ENCODE measurements at places on chromosomes 11 and 22.
A peak's percentile ranks its signal among the peaks of the same experiment; 100 is the strongest.

DNA sequence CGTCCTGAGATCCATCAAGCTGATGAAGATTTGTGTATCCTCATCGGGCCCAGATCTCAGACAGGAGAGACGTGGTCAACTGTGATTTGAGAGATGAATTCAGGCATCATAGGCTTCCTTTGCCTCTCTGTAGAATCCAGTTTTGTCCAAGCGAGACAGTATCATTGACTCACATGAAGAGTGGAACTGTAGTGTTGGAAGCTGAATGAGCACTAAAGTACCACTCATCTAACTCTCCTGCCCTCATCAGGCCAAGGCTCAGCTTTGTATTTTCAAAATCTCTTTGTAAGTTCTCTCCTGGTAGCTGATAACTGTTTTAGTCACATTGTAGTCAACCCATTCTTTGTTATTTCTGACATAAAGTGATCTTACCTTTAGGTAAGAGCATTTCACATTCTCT lies 85.1 kb downstream of the KIRREL3 start:
- no peak for DNase-seq

- no peak for DNase-seq
Measured at GRCh38 chr11:60029015-60029632, 11.1 kb upstream of the OOSP2 start.

- no peak for DNase-seq
Measured at GRCh38 chr22:44550711-44551491, 52.9 kb upstream of the RTL6 start.

- DNase-seq = no peak
Measured at GRCh38 chr11:122851366-122851966, 13.2 kb downstream of the CRTAM start.

- no peak for DNase-seq
Measured at GRCh38 chr11:13465909-13466371, 2.9 kb upstream of the BTBD10 start.

DNA sequence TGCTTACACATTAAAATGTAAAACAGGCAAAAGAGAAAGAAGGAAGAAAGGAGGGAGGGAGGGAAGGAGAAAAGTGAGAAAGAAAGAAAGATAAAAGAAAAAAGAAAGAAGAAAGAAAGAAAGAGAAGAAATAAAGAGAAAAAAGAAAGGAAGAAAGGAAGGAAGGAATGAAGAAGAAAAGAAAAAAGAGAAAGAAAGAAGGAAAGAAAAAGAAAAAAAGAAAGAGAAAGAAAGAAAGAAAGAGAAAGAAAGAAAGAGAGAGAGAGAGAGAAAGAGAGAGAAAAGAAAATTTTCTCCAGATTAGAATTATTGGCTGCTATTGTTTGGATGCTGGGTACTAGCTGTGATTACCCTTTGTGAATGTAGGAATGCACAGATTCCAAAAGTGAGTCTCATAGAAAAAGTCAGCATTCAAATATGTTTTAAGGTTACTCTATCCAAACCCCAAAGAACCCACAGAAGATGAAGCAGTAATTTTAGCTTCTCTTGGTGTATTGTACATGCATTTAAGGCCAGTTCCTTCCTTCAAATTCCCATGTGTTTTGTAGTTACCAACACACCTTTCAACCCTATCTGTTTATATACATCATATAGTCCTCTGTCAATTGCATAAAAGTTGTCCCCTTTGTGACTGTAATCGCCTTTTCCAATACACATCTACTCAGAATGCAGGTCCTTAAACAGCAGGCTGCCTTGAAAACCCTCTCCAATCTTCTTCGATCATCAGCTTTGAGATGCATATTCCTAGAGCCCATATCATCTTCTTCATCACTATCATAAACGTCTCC lies 789 bp upstream of the FAM111A start:
- DNase-seq = no peak

- no peak for DNase-seq
Measured at GRCh38 chr11:70616938-70617654, 218.8 kb downstream of the CTTN start.

- DNase-seq = no peak
Measured at GRCh38 chr22:40450616-40451015, 80.2 kb downstream of the SGSM3 start.

GRCh38 chr22:36221799-36222751 lies 17.3 kb downstream of the APOL2 start:
- DNase-seq = no peak

GRCh38 chr11:35518766-35519165 lies 6.7 kb downstream of the PAMR1 start:
- DNase-seq = no peak

GRCh38 chr11:22730319-22730718 lies 63.9 kb downstream of the GAS2 start:
- DNase-seq = no peak

DNA sequence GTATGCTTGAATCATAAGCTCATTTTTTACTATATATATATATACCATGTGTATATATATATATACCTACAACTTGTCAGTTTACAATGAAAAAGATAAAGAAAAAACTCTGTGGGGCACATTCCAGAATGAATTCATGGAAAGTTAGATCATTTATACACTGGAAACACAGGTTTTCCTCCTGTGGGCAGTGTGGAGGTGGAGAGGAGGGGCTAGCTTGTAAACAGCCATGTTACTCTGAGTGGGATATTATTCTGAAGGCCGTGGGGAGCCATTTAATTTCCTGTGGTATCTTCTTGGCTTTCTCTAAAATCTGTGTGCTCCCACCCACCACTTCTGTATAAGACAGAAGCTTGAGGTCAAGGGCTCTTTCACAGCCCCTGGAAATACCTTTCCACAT lies 273.4 kb upstream of the MTNR1B start:
- no peak for DNase-seq

DNA sequence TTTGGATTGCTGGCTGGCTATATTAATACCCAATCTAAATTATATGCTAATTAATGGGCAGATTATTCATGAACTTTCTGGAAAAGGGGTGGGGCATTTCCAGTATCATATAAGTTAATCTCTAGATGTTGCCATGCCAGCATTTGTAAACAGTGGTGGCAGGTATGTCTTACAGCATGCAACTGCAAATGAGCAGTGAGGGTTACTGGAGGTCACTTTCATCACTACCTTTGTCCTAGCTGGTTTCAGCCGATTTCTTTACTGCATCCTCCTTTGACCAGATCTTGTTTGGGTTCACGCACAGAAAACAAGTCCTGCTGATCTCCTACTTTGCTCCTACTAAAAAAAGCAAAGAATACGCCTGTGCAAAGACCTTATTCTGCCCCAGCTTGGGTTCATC lies 89.1 kb upstream of the USP47 start:
- DNase-seq = no peak

GRCh38 chr11:121226415-121227263 lies 65.9 kb upstream of the SC5D start:
- DNase-seq = no peak

DNA sequence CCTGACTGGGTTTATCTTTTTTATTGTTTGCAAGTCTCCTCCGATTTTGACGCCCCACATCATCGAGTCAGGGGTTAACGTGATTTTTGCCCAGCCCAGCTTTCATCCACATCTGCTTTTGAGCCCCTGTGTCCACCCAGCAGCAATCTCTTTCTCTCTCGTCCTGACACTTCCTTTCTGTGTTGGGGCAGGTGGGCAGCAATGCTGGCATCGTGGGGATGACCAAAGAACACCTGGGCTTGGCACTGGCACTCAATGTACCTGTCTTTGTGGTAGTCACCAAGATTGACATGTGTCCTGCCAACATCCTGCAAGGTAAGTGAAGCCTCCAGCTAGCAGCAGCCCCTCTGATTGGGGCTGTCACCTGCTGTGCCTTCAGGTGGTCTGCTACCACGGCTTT lies 15.8 kb downstream of the GTPBP1 start:
- no peak for DNase-seq

DNA sequence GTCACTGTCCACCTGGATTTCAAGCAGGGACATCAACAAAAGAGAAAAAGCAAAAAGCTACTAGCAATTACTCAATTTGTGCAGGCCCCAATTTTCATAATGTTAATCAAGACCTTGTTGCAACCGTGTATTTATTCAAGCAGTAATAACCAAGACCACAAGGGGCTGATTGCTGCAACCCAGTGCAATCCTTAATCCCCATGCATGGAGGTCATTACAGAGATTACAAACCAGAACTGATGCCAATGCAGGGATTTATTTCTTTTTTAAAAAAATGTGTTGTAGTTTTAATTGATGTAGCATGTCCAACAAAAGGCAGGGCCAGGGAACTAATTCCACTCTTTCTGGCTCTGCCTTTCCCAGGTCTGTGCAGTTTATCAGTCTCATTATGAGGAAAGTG lies 18.4 kb downstream of the TECTA start:
- no peak for DNase-seq

DNA sequence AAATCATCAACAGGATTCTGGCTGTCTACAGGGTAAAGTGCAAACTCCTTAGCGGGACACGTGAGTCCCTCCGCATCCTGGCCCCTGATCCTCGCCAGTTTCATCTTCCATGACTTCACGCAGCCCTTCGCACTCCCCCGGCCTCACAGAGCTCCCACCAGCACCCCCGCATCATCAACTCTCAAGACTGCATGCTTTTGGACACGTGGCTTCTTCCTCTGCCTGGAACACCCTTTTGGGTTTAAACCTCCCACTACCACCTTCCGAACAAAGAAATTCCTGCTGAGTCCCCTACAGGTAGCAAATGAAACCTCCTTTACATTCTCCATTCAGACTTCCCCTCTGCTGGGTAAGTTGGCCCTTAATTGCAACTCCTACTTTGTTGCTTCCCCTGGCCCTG lies 12.6 kb upstream of the EIF3M start:
- DNase-seq = no peak

DNA sequence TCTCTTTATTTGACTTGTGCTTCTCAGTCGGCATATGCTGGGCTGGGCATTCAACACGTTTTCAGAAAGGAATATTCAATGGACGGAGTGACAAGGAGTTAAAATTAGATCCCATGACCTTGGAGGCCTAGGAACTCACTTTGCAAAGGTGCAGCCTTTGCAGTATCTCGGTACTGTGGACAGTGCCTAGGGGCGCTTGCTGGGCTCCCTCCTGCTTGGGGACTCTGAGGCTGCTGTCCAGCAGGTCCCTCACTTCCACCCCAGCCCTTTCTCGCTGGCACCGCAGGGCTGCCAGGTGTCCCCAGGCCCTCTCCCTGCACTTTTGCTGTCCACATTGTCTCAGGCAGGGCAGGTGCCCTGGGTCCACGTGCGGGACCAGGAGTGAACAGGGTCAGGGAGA lies 255.5 kb upstream of the B3GAT1 start:
- DNase-seq = no peak

DNA sequence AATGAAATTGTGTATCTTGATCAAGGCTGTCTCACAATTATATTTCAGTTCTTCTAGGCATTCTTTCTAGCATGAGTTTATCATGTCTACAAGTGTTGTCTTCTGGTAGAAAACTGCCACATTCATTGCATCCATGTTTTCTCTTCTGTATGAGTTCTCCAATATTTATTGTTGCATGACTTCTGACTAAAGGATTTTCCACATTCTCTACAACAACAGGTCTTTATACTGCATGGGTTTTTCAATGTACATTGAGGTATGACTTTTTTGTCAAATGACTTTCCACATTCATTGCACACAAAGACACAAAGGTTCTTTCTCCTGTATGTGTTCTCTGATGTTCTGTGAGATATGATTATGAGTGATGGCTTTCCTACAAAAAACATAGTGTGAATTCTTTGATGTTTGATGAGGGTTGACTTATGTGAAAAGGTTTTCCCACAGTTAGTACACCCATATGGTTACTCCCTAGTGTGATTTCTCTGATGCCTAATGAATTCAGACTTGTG lies 890.6 kb upstream of the CNTN5 start:
- no peak for DNase-seq

GRCh38 chr22:45179276-45180049 lies 15.7 kb downstream of the NUP50 start:
- DNase-seq = no peak

DNA sequence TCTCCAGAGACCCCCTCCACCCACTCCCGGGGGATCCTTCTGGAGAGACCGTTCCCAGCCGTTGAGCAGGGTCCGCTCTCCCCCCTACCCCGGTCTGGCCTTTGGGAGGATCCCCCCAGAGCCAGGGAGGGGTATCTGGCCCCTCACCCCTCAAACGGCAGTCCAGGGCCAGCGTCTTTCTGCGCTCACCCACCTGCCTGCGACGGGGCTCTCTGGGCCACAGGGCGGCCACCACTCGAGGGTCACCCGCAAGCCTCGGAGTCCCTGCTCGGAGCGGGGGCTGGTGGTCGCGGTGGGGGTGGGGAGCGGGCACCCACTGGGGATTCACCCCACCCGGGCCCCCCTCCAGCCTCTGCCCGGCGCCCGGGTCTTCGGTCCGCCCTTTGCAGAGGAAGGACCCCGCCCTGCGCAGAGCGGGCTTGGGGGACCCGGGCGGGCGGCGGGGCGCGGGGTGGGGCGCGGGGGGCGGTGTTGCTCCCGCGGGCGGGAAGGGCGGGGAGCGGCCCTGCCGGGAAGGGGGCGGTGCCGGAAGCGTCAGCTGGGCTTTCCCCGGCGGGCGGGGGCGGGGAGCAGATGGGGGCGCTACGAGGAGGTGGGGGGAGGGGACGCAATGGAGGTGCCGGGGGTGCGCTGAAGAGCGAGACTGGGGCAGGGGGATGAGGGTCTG lies 16.6 kb downstream of the CRELD2 start:
- peak; percentile 54 for DNase-seq

DNA sequence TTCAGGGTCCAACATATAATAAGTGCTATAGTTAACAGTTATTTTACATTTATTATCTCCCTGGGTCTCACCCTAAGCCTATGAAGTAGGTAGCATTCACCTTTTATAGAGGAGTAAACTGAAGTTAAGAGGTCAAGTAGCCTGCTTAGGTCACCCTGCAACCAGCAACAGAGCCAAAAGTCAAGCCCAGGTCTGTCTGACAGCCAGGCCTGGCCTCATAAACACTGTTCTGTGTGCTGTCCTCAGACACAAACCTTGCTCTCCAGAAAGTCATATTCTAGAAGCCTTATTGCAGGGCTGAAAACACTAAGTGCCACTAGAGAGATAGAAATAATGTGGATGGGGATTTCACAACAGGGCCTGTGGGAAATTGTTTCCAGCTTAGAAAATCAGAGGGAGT lies 59.3 kb downstream of the BDNF start:
- DNase-seq = no peak

DNA sequence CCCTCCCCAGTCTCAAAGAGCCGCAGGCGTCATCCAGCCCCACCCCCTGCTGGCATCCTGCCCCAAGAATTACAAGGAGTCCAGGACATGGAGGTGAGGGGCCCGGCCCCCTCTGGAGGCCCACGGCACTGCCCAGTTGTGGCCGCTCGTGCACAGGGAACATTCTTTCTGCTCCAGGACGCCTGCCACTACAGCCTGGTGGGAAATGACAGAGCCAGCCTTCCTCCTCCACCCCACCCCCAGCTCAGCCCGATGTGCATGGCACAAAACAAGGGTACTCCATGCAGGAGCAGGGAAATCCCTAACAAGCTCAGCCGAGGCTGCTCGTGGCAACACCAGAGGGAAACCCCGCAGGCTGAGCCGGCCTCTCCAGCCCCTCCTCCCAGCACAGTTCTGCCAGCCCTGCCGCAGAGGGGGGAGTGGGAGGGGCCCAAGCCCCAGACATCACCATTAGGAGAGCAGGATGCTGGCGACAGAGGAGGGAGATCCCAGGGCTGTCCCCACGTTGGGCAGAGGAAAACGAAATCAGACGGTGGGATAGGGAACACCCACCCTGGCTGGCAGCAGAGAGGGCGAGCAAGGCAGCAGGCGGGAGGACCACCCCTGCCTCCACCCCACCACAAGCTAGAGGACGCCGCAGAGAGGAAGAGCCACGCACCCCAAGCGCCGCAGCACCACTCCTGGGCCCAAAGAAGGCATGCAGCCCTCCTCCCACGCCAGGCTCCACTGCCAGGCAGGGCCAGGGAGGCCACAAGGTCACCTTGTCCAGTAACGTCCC lies 10.0 kb downstream of the IGSF9B start:
- no peak for DNase-seq
